Stimulated activated effector memory CD8-positive, alpha-beta T cell treated with anti-CD3 and anti-CD28 coated beads, Interleukin-12 subunit alpha, Interleukin-12 subunit beta, amount 100 ng/mL, for 72 hours (primary cell): ENCODE measurements at places on chromosomes 2 and 18.
A peak's percentile ranks its signal among the peaks of the same experiment; 100 is the strongest.

GRCh38 chr2:70686577-70687460 is 81.2 kb downstream of the ADD2 start:
- no peak for DNase-seq

- DNase-seq, result peak; percentile 81
These were observed at the start of gene RHBDD1 for GRCh38 chr2:226835796-226836547. Gene RHBDD1 (plus strand): TSS chr2:226836054. CDS start chr2:226864694, 28,640 bp downstream.

DNA sequence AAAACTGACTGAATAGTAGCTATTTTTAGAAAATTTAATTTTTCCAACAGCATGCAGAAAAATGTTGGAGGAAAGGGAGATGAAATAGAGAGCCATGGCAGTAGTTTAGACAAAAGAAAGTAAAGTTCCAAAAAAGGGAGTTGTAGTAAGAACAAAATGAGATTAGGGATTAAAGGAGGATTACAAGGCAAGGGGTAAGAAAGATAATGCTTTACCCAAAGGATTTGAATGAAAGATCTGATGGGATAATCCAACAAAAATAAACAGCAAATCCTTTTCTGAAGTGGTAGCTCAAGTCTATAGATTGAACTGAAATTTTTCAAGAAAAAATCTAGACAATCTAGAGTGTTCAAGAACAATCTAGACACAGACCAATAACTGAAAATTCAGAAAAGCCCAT is 644.3 kb upstream of the FSHR start:
- DNase-seq, result no peak

DNA sequence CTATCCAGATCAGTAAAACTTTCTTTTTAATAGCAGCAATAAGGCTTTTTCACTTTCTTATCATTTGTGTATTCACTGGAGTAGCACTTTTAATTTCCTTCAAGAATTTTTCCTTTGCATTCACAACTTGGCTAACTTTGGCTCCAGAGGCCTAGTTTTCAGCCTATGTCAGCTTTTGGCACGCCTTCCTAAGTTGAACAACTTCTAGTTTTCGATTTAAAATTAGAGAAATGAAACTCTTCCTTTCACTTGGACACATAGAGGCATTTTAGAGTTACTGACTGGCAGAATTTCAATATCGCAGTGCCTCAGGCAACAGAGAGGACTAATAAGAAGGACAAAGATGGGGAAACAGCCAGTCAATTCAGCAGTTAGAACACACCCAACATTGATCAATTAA is 577.4 kb downstream of the DSC3 start:
- no peak for DNase-seq

DNA sequence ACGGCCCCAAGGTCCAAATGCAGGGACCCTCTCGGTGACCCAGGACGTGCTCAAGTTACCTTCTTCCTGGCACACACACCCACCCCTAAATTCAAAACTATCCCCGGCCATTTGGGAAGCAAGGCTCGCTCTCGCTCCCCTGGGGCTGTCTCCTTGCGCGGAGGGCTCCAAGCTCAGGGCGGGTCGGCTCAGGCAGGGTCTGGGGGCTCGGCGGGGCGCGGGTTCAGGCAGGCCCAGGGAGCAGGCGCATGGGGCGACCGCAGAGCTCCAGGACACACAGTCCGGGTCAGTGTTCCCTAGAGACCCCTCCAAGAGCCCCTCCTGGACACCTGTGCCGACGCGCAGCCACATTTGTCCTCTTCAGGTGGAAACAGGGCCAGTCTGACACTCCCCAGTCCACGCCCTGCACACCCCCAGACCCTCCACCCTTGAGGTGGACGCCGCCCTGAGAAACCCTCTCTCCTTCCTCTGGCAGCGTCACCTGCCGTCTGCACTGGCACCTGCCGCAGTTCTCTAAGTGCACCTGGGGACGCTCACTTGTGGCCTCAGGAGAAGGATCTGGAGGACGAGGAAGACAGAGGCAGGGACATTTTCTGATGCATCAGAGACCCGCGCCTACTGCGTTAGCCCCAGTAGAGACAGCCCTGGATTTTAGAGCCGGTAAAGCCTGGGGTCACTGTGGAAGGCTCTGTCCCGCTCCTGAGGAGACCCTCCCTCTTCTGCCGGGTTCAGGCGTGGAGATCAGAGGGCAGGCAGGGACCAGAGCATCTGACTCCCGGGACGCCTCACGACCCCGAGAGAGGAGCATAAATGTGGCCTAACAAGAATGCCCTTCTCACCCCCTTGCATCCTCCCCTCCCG is 138.8 kb downstream of the TWIST2 start:
- no peak for DNase-seq

DNA sequence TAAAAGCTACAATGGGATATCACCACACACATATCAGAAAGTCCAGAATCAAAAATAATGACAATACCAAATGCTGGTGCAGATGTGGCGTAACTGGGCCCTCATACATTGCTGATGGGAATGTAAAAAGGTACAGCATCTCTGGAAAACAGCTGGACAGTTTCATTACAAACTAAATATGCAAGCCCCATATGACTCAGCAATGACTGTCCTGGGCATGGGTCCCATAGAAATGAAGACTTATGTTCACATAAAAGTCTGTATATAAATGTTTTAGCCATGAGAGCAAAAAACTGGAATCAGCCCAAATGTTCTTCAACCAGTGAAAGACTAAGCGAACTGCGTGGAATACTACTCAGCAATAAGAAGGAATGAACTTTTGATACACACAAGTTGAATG is 56.7 kb downstream of the ALPK2 start:
- no peak for DNase-seq

DNA sequence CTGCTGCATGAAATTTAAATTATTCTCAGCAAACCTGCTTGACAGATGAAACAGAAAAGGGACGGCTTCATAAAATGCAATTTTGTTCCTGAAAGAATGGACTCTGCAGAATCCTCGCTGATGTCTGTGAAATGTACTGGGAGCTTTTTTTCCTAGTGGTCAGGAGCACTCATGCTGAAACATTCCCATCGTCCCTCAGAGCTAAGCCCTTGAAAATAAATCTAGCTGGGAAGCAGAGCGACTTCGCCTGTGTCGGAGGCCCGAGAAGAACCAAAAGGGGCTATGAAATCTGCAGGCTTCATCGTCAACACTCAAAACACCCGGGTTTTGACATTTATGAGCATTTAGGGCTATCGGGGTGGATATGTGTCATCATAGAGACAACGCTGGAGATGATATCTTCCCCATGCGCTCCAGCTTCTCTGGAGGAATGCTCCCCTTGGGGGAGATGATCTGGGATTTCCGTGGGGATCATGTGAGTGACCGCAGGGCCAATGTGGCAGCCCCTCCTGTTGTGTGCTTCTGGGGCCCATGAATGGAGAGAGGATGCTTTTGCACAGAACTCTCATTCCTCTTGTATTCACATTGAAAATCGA is 182.3 kb downstream of the KLHL29 start:
- no peak for DNase-seq

- DNase-seq, result peak; percentile 62
These were observed 2.3 kb upstream of the NR4A2 start for GRCh38 chr2:156334496-156335478.

GRCh38 chr2:120341977-120342376 is 4.0 kb upstream of the INHBB start:
- DNase-seq, result no peak

GRCh38 chr2:237588044-237588696 is 2.4 kb downstream of the RAB17 start:
- DNase-seq, result no peak

DNA sequence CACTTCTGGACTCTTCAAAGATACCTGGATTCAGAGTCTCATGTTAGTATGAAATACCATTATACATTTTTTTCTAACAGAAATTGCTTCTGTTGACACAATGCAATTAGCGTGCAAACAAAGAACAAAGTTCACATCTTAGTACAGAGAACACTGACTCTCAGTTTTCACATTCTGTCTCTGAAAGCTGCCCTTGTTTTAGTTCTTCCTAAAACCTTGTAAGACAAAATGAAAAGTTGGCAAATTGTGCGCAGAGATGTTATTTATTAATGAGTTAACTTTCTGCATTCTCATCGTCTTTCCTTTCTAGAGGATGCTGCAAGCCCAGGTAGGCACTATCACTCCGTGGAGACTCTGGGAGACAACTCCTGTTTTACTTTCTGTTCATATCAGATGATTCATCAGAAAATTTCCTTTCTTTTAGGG is 377.3 kb upstream of the POU3F3 start:
- no peak for DNase-seq

DNA sequence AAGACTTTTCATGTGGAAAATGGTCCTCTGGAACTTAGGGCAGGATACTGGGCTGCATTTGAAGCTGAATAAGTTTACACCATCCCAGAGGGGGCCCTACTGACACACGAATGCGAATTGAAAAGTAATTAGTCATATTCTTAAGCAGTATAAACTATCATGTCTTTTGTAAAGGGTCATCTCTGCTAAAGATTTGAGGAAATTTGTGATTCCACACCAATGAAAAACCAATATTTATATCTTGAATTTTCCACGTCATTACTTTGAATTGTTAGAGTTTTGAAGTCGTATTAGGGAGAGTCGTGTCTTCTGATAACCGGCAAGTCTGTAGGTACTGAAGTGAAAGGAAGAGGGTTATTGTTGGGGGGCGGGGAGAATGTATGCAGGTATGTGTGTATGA is 4.1 kb upstream of the OTX1 start:
- no peak for DNase-seq

DNA sequence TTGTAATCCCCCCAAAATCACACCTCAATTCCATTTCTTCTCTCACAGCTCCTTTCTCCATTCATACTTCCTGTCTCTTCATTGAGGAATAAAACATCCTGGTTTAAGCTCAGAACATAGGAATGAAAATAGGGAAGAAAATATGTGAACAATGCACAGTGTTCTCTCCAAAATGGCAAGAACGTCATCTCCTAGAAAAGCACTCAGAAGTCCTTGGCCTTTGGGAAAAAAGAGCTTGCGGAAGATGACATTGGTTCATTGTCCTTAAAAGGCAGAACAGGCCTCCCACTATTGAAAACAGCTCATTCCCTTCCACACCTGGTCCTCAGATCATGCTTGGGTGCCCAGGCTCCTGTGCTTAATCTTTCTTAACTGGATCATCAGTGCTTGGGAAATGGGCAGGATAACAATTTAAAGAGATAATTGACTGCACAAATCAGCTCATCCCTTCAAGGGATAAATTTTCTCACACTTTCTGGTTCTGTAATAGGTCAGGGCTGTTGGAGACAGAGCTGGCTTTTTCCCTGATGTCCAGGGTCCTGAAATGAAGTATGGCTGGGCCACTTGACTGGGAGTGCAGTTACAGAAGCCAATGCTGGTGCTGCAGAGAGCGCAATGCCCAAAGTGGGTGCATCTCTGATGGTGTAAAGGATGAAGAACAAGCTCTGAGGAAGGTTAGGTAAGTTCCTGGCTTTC is 69.2 kb downstream of the MARCHF4 start:
- DNase-seq, result no peak

DNA sequence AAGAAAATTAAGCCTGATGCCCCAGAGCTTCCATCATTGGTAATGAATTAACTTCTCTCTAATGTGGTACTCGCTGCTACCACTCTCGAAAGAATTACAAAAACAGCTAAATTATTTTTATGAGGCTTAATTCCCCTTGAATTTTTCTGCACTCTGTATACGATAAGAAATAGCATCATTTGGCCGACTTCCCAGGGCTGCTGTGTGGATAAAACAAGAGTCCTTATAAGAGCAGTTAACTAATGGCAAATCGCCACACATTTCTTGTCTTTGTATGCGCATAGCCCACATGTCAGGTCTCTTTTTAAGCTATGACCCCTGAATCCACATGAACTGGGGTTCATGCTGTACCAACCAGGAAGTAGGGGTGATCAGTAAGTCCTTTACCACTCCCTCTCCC is 668.4 kb downstream of the TMEM182 start:
- DNase-seq, result no peak

DNA sequence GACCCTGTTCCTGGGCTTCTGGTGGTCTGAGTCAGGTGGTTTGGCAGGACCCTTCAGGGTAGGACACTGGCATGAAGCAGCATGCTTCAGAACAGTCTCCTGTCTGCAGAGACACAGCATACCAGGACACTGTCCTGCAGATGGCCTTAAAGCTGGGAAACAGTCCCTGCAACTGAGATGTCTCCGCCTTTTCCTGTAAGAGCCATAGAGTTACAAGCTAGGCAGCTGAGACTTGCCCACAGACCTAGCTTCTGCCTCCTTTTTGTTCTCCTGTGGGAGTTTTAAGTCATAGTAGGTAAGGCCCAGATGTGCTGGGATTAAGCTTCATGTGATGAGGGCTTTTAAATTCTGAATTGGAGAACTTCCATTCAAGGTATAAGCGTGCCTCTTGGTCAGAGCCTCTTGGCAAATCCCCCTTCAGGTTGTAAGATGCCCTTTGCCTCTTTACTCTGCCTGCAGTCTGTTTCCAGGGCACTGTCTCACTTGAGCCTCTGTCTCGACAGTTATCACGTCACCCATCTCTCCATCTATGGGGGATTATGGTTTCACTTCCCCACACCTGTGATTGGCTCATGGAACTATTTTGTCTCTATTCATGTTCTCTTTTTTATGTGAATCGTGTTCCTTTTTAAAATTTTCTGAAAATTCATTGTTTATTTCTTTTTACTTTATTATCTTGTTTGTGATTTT is 51.8 kb downstream of the COA5 start:
- DNase-seq, result no peak

GRCh38 chr2:161158882-161159281 is 1.3 kb upstream of the TANK start:
- DNase-seq, result no peak

DNA sequence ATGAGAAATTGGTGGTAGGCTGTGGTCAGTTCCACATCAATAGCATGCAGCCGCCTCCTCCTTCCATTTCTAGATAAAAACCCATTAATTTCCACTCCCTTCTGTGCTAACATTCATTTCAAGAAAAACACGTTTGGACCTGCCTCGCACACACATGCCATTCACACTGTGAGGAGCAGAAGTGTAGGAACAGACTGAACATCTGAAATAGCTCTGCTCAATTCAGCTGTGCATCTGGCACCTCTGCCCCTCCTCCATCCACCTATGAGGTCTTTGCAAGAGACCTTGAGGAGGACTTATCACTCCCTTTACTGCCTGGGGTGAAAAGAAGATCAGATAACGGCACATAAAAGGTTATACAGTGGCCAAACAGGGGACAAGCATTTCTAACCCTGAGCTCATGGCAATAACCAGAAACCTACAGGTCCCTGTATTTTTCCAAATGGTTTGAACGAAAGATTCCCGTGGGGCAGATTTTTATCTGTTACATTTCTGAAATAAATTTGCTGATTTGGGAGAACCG is 30.8 kb upstream of the LRP2 start:
- no peak for DNase-seq

- DNase-seq, result no peak
These were observed 422.3 kb downstream of the ZEB2 start for GRCh38 chr2:144097440-144098225.

DNA sequence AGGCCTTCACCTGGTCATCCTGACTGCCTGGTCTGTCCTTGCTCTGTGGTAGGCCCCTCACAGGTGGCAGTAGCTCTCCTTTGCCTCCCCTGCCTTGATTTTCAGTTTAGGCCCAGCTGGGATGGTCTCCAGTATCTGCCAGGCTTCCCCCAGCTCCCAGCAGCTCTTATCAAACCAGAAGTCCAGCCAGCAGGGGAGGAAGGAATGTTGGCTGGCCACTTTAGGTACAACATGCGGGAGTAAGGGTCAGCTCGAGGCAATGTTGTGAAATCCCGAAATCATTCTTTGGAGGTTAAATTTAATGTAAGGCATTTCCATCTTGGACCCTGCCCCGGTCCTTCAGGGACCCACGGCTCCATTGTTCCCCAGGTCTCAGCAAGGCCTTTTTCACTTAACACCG is 16.8 kb downstream of the ATP6V1C2 start:
- no peak for DNase-seq
